Eye (tissue), 1 donor: ENCODE measurements at places on chromosomes 6 and 20.

DNA sequence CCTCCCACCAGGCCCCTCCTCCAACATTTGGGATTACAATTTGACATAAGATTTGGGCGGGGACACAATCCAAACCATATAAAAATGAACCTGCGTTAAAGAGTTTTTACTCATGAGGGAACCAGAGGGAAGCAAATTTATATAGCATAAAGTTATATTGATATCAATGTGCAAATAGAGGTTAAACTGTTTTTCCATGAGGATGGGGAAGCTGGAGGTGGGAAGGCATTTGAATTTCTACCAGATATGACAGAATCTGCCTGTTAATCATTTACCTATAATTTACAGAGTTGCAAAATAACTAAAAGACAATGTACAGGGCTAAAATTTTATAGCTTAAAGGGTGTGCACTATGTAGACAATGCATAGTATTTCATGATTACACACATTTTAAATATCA is 322.0 kb upstream of the FKBP1C start:
- DNase-seq, result no peak

DNA sequence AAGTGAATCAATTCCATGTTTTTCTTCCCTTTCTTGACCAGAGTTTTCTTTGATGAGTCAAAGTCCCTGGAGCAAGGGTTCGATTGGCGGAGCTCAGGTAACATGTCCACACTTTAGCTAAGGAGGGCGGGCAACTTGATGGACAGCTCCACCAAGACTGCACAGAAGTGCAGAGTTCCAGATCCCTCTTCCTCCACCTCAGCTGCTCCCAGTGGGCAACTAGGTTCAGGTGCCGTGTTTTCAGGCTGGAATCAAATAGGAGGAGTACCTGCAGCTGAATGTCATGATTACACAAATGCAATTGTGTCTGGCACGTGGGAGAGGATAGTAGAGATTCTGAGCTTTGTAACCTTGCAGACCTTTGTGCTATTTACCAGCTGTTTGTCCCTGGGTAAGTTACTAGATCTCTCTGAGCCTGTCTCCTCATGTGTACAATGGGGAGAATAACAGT is 1.9 kb upstream of the ELMO2 start:
- no peak for DNase-seq

DNA sequence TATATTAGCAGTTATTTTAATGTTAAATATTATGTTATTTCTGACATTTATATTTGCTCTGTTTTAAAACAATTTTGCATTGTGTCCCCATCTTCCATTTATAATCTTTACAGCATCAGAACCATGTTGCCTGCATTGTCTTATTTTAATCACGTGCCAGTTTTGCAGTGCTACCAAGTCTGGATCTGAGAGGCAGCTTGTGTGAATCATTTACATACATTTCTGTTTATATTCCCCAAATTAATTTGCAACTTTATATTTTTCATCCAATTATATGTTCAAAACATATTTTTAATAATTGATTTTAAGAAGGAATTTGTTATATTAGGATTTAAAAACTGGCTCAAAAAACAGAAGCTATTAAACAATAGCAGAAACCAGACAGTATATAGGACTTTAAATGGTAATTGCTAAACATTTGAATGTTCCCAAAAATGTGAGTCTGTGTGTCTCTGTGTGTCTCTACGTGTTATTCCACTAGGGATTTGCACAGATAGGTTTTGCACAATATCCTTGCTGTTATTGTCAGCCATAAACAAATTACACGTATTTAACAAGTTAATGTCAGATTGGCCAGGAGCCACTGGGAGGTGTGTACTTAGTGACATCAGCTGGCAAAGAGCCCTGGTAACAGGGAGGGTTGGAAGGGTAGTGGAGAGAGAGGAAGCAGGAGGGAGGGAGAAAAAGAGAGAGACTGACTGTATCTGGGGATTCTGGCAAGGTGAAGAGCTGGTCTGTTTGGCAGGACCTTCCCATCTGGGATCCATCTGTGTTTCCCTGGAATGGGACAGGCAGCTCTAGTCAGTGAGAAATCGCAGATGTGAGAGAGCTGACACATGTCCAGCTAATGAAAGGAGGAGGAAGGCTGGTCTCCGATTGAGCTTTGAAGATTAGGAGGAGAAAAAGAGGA is 72.1 kb downstream of the CBFA2T2 start:
- DNase-seq, result peak; percentile 86

- DNase-seq, result no peak
Observed at GRCh38 chr20:8808202-8808535, 260.7 kb upstream of the PLCB4 start.

GRCh38 chr6:36544228-36544627 is 3.1 kb downstream of the STK38 start:
- no peak for DNase-seq

DNA sequence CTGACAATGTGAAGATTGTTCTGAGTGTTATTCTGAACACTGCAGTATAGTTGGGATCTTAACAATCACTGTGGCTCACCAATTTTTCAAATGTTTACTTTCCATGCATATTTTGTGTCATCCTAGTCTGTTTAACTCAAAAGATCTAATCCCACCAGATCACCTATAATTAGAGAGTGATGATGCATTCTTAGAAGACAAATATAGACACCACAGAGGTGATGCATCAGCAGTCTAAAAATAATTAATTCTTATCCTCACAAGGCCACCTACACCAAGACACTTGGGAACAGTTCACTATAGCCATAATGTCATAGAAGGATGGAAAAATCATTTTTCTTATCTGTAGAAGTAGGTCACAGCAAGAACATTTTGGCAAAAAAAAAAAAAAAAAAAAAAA is 154.8 kb downstream of the UBE3D start:
- no peak for DNase-seq

- DNase-seq, result no peak
Observed at GRCh38 chr6:35054106-35054742, 86.9 kb downstream of the TCP11 start.

GRCh38 chr6:158026901-158027589 is 45.4 kb downstream of the SYNJ2 start:
- DNase-seq, result no peak

- no peak for DNase-seq
Observed at GRCh38 chr6:55227862-55228261, 53.5 kb downstream of the HCRTR2 start.

- DNase-seq, result no peak
Observed at GRCh38 chr6:10426781-10427279, 12.0 kb upstream of the TFAP2A start.

DNA sequence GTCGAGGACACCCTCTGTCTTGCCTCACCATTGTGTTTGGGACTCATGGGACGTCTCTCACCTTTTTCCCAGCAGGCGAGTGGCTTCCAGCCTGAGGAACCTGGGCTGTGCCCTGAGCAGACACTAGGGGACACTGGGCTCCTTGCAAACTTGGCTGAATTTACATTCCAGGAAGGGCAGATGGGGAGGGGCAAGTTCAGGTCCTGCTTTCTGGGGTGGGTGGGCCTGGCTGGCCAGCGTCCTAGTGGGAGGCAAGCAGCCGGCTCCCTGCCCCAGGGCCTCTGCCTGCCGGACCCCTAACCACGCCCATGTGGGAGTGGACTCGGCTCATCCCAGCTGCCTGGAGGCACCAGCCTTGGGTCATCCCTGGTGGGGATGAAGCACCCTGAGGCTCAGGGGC is 48.2 kb upstream of the MLN start:
- DNase-seq, result peak; percentile 52

DNA sequence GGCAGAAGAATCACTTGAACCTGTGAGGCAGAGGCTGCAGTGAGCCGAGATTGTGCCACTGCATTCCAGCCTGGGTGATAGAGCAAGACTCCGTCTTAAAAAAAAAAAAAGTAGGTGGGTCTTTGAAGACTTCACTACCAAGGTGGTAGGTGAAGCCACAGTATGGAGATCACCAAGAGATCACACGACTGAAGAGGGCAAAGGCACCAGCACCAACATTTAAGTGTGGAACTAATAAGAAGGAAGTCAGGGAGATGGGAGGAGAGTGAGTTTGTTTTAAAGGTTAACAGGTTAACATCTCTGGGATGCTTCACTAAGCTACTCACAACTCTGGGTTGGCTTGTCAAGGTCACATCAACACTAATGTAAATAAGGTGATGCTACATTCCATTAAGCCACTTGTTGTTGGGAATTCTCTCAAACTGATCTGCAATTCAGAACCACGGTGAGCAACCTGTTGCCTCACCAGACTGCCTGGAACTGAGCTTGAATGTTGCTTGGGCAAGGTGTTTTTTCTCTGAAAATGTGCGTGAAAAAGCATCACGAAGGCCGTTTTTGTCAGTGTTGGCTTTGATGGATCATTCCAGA is 48.7 kb downstream of the KCTD20 start:
- DNase-seq, result no peak

GRCh38 chr6:21759721-21760120 is 166.2 kb downstream of the SOX4 start:
- no peak for DNase-seq

GRCh38 chr6:129875610-129876520 is 14.8 kb upstream of the TMEM244 start:
- no peak for DNase-seq

DNA sequence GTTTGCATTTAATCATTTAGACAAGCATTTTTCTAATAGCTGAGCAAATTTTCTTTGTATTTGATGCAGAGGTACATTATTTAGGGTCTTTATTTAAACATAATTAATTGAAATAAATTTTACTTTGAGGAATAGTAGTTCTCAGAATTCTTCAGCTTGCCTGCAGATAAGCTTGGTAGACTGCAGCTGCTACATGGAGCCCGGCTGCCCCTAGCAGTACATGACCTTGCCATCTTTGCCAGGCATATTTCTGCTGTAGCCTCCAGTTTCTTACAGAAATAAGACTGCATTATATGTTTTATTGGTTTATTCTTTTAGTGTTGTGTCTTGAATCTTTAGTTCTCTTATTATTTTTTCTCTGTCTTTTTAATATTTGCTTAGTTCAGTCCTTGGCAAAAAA is 396.8 kb downstream of the QKI start:
- no peak for DNase-seq

DNA sequence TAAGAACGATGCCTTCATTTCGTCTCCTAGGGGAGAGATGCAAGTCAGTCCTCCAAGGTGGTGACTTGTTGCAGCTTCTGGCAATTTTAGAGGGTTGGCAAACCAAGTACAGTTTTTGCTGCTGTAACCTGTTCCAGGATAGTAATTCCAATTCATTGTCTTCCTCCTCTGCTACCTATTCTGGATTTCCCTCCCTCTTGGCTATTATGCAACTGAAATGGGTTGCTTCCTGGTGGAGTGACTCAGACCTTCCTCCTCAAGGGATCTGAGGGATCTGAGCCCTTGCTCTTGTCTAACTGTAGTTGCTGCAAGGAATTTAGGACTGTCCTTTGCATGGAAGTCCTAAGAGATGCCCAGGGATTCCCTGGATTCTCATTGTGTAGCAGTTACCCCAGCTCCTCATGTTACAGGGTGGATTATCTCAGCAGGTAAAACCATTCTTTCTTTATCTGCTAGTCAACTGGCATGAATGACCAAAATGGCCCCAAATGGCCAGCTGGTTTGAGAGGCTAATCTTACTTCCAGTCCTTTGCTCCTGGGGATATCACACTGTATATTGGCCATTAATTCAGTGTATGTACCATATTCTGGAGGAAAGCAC is 17.6 kb upstream of the ELMO2 start:
- DNase-seq, result no peak

DNA sequence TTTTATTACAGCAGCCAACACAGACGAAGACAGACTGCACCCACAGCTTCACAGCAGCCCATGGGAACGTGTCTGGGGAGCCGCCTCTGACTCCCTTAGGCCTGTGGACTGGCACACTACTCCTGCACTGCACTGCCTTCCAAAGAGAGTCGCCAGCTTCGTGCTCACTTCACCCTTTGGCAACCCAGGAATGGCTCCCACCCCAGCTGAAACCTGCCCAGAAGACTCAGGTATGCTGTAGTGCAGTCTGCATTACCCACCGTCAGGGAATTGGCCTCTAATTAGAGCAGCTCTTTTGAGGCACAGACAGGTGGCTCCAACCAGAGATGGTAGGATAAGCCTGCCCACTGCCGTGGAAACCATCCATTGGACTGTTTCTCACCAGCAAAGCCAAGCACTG is 39.9 kb upstream of the FRMD1 start:
- no peak for DNase-seq

- no peak for DNase-seq
Observed at GRCh38 chr6:157563611-157564284, 182.8 kb downstream of the ZDHHC14 start.

GRCh38 chr6:158627940-158628211 is 16.7 kb downstream of the DYNLT1 start:
- no peak for DNase-seq

DNA sequence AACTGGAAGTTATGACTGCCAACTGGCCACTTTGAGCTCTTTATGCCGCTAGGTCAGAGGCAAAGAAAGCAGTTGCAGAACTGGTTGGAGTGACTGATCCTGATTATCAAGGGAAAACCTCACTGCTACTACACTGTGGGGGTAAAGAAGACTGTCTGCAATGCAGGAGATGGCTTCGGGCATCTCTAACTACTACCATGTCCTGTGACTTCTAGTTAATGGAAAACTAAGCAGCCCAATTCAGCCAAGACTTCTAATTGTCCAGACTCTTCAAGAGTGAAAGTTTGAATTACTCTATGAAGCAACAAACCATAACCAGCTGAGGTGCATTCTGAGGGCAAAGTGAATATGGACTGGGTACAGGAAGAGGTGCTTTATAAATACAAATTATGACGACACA is 773.6 kb upstream of the SLC35B3 start:
- DNase-seq, result peak; percentile 63

- peak; percentile 59 for DNase-seq
Observed at GRCh38 chr20:35637276-35637675, 21.6 kb downstream of the SPAG4 start.

DNA sequence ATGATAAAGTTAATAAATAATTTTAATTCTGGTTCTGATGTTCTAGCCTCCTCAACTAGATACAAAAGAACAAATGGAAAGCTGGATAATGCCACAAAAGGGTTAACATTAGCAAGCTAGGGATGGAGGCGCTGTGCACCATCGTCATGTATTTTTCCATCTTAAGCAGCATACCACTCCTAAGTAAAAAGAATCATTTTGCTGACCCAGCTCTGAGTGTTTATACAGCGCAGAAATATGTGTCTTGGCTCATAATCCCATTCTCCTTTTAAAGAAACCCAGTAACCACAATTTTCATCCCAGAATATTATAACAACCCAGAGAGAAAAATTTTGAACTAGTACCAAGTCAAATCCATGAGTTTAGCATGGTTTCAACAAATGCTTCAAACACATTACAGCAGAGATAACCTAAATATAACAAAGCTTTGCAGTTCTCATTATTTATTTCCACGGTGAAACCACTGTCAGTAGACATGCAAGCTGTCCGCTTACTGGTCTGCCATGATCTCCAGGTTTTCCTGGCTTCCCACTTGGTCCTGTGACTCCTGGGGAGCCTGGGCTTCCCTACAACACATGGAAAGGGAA is 111.1 kb downstream of the COL12A1 start:
- peak; percentile 62 for DNase-seq

GRCh38 chr20:4046311-4046924 is 31.1 kb upstream of the RNF24 start:
- DNase-seq, result no peak
